Activated CD8-positive, alpha-beta memory T cell treated with anti-CD3 and anti-CD28 coated beads for 4 hours (primary cell): ENCODE measurements at places on chromosomes 11 and 22.

GRCh38 chr11:44622721-44623258 is 57.3 kb downstream of the CD82 start:
- DNase-seq, result no peak

- DNase-seq, result no peak
Observed at GRCh38 chr11:130160498-130161155, 1.0 kb downstream of the ST14 start.

GRCh38 chr11:110860461-110860860 is 148.2 kb upstream of the ARHGAP20 start:
- no peak for DNase-seq

- no peak for DNase-seq
Observed at GRCh38 chr22:43544289-43544673, 132.5 kb downstream of the MPPED1 start.

DNA sequence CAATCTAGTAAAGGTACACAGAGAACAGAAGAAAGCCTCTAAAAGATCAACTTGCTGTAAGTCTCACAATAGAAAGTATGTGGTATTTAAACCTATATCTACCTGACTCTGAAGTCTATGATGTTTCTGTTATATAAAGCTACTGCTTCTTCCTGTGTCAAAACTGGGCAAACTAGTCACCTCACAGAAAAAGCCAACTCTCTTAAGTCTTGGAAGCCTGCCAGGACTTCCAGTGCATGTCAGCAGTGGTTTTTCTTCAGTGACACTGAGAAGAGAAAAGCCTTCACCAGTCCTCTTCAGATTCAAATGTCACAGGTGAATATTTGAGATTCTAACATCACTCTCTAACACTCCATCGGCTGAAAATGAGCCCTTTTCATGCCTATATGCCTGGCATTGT is 808.0 kb downstream of the DLG2 start:
- no peak for DNase-seq

- DNase-seq, result no peak
Observed at GRCh38 chr11:18490319-18490718, 34.7 kb downstream of the LDHAL6A start.

- no peak for DNase-seq
Observed at GRCh38 chr22:29555065-29555644, 1.6 kb upstream of the THOC5 start.

DNA sequence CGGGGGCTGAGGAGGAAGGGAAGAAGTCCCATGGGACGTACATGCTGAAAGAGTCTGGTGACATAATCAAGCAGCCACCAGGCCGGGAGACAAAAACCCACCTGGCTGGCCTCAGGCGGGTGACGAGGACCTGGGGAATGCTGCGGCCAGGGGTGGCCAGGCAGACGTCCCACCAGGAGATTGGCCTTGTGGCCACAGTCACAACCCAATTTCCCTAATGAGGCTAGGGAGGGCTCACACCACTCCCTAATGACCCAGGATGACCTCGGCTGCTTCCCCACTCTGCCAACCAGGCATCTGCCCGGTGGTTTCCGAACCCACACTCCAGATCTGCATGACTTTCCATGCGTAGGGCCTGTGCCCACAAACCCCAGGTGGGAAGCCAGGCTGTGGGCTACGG is 66.9 kb downstream of the SCUBE1 start:
- no peak for DNase-seq

DNA sequence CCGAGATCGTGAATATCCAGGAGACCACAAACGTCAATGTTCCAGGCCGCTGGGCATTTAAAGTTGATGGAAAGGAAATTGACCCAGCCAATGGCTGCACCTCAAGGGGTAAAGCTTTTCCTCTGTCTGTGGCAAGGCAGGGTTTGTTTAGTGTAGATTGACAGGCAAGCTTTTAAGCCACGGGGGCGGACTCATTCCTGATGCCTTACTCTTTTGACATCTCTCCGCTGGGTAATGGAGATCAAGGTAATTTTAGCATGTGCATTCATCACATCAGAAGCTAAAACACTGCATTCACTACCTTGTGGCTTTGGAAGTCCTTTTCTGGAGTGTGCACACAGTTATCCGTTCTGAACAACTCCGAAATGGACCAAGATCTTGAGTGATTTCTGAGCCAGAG is 12.6 kb downstream of the TECTA start:
- DNase-seq, result no peak

GRCh38 chr11:45301537-45302246 is 15.6 kb upstream of the SYT13 start:
- no peak for DNase-seq

GRCh38 chr11:72723508-72723907 is 28.7 kb downstream of the ARAP1 start:
- DNase-seq, result no peak

GRCh38 chr11:31995525-31996094 is 95.3 kb upstream of the RCN1 start:
- no peak for DNase-seq

GRCh38 chr11:130599073-130599654 is 150.7 kb downstream of the ADAMTS15 start:
- DNase-seq, result no peak

GRCh38 chr11:115287266-115287665 is 216.9 kb downstream of the CADM1 start:
- no peak for DNase-seq

DNA sequence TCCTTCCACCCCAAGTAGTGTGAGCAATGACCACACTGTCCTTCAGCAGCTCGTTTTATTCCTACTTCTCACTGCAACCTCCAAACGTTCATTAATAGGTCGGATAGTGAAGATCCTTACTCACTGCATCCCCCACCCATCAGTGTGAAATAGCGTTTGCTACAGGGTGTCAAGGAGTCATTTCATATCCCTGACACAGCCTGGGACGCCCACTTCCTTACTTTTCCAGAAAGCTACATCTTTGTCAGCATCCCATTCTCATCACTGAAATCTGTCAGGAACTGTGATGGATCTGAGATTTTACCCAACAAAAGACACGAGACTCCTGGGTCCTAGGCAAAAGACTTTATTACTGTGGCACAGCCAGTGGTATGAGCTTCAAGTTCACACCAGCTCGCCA is 592.4 kb downstream of the NTM start:
- no peak for DNase-seq

DNA sequence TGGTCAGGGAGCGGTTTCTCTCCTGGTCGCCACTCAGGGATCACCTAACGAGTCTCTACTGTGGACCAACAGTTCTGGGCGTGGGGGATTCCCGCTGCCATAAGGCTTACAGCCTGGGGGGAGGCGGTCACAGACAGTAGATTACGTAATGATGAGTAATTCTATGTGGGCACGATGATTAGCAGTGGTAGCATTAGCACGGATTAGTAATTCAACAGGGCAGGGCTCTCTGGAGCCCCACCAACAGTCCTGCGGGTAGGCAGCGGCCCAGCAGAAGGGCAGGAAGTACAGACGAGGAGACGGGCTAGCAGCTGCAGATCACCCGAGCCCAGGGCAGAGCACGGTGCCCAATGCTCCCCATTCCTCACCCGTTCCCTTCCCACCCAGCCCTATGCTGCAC is 3.6 kb downstream of the SHISAL1 start:
- no peak for DNase-seq

DNA sequence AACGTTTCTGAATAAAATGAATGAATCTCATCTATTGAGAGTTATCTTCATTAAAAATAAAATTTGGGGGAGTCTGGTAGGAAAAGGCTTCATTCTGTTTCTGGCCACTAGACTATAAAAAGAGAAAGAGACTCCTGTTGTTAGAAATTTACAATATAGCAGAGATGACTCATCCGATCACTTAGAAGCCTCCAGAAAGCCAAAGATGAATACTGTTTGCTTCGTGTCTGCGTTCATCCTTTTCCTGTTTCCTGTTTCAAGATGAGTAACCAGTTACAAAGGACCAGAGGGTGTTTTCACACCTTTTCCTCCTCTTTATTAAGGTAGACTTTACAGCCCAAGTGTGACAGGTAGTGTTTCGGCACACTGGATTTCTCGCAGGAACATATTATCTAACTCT is 1120.7 kb downstream of the LRRC4C start:
- DNase-seq, result no peak

DNA sequence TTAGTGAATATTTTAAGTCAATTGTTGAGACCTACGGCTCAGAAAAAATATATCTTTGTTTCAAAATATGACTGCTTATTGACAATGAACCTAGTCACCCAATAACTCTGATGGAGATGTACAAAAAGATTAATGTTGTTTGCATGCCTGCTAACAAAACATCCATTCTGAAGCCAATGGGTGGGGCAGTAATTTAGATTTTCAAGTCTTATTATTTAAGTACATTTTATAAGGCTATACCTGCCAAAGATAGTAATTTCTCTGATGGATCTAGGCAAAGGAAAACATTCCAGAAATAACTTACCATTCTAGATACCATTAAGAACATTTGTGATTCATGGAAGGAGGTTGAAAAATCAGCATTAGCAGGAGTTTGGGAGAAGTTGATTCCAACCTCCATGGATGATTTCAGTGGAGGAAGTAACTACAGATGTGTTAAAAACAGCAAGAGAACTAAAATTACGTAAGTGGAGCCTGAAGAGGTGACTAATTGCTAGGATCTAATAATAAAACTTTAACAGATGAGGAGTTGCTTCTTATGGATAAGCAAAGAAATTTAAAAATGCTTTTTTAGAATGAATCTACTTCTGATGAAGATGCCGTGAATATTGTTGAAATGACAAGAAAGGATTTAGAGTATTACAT is 26.4 kb upstream of the OR8D2 start:
- no peak for DNase-seq

- no peak for DNase-seq
Observed at GRCh38 chr11:14774721-14775120, 117.3 kb downstream of the CYP2R1 start.

DNA sequence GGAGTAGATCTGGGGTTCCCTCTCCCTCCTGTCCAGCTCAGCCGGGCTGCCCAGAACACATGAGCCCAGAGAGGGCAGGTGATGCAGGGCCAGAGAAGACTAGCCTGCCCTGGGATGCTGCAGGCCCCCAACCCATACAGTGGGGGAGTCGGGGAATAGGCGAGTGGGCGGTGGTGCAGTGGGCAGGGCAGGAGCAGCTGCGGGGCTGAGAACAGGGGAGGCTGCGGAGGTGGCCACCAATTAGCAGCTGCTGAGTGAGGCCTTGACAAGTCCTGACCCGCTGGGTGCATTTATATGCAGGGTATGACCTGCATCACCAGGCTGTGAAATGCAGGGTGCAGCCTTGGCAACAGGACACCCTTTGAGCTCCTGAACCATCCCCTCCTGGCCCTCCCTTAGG is 43.1 kb downstream of the NFAM1 start:
- DNase-seq, result no peak

DNA sequence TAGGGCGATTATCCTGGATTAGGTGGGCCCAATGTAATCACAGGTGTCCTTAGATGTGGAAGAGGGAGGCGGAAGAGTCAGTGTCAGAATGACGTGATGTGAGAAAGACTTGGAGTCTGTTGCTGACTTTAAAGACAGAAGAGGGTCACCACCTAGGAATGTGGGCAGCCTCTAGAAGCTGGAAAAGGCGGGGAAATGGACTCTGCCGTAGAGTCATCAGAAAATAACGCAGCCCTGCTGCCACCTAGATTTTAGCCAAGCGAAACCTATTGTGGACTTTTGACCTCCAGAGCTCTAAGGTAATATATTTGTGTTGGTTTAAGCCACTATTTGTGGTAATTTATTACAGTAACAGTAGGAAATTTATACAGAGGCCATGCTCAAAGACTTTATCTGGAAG is 4.8 kb downstream of the DDX10 start:
- DNase-seq, result no peak

DNA sequence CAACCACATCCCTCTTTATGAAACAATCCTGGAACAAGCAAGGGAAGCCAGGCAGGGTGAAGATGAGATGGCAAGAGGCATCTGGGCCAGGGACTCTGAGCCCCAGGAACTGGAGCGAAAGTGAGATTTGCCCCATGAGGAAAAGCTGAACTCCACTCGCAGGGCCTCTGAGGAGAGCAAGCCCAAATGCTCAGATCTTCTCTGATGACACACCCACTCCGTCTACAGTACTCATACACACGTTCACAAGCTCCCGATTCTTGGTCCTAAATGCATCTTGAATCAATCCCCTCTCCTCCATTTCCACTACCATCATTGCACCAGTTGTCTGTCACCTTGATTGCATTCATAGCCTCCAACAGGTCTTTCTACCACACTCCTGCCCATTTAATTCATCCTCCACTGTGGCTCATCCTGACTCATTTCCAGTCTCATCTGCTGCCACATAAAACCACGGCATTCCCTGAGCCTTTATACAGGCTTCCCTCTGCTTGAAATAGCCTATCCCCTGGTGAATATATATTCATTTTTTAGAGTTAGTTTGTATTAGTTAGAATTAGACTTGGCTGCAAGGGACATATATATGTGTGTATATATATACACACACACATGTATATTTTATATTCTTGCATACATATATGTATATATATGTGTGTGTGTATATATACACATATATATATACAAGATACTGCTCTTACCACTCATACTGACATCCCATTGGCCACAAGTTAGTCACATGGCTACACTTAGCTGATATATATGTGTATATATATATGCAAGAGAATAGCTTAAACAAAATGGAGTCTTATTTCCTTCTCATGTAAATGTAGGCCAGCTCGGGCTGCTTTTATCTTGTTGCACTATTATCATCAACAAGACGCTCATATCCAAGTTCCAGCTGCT is 1.4 kb upstream of the APOA5 start:
- DNase-seq, result no peak

DNA sequence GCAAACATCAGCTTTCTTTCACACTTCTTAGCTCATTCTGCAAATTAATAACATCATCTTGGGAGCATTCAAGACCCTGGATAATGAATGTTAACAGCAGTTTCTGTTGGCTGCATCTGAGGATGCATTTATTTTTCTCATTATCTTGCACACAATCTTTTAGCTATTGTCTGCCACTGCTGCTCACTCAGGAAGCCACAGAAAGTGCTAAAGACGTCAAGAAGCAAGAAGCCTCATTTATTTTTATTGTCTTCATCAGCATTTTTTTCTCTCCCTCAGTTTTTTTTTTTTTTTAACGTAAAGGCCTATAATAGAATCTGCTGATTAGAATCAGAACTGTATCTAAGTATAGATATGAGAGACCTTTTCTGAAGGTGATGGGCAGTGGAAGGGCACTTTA is 1339.4 kb downstream of the FAM181B start:
- no peak for DNase-seq

DNA sequence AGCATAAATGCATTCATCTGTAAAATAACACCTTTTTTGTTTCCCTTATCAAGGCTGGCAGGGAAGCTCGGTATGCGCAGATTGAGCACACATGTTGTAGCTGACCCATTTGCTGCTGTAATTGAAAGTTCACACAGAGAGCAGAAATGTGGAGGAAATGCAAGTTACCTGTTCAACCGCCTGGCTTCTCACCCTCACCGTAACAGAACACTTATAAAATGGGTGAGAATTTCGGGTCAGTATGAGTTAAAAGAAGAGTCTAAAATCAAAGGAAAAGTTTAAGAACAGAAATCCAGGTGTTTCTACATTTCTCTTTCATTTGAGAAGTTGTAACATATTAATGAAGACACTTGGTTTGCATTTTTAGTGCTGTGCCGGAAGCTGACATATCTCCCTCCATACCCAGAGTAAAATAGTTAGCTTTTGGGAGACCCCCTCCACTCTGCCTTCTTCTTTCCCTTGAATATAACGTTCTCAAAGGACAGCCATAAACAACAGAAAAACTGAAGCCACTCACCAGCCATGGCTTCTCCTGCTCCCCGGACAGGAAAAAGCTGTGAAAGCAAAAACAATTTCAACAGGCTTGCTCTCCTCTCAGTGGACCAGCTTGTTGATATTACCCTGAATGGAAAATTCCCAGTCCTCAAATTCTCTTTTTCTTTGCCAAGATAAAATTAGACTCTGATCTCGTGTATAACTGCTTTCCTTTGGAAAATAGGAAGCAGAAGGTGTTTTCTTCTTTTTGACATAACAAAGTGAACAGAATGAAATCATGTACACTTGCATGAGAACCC is at the start of gene CASP12:
Gene CASP12, minus strand, starts transcription at position 570 of the 794 bp plus-strand sequence.
- DNase-seq, result no peak
